ENCODE measurements at places on chromosomes 7 and 10. TPM values are rescaled to one million over a fixed set of nuclear protein-coding genes. Genes with fewer than 3 reads are reported as not detected.

MALRD1 gene
- total RNA-seq: 0.52 TPM

PHKG1 gene
- 1.7 TPM for total RNA-seq

TACC2 gene
- total RNA-seq: 99.4 TPM

OR2A12 gene
- total RNA-seq: not detected

FBXO24 gene
- 0.83 TPM for total RNA-seq

CNPY1 gene
- total RNA-seq: not detected

OR9A2 gene
- not detected for total RNA-seq

FAM241B gene
- total RNA-seq: 4.6 TPM

GNA12 gene
- total RNA-seq: 61.8 TPM

MPLKIP gene
- 45.8 TPM for total RNA-seq

OR6V1 gene
- not detected for total RNA-seq

SAP25 gene
- not detected for total RNA-seq

LIPM gene
- total RNA-seq: not detected

VGF gene
- 0.26 TPM for total RNA-seq

DPP6 gene
- total RNA-seq: 33.2 TPM

GALNT11 gene
- 42.7 TPM for total RNA-seq

KLLN gene
- 0.52 TPM for total RNA-seq

FIGNL1 gene
- 6.1 TPM for total RNA-seq

C10orf105 gene
- total RNA-seq: 0.06 TPM

FAM204A gene
- 71.7 TPM for total RNA-seq

IDE gene
- total RNA-seq: 29.9 TPM

ADAM8 gene
- 2.1 TPM for total RNA-seq

MYL10 gene
- total RNA-seq: not detected

CAMK1D gene
- total RNA-seq: 9.8 TPM

TMEM178B gene
- total RNA-seq: 0.58 TPM

Data from esophagus muscularis mucosa (tissue), 4 donors.